ENCODE measurements at places on chromosomes 4 and X.

DNA sequence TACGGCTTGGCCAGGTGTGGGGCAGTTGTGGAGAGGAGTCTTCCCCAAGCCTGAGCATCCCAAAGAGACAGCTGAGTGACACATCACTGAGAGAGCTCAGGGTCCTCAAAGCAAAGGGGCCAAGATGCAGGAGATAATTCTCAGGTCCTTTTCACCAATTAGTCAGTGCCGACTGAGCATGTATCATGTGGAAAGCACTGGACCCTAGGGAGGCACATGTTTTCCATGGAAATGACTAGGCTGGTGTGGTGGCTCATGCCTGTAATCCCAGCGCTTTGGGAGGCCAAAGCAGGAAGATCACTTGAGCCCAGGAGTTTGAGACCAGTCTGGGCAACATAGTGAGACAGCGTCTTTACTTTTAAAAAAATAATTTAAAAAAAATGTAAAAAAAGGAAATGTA lies 67.3 kb upstream of the PRPS1 start:
- DNase-seq = no peak

DNA sequence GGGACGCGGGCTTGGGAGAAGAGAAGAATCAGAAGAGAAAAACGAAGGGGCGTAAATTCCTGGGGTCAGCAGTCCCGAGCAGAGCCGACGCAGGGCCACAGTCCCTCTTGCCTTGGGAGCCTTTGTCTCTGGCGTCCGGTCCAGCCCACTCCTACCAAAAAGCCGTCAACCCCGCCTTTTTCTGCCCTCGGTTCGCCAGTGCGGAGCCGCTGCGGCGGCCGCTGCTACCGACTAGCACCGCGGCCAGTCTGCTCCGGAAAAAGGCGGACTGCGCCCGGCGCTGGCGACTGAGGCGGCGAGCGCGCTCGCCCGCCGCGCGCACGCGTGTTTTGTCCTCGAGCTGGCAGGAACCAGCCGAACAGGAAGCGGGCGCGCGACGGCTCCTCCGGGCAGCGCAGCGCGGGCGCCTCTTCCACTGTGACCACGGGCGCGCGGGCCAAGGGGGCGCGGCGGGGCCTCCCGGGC lies 502 bp downstream of the HNRNPDL start:
- no peak for DNase-seq

- no peak for DNase-seq
Measured at GRCh38 chr4:11546391-11547175, 117.9 kb upstream of the HS3ST1 start.

- no peak for DNase-seq
Measured at GRCh38 chr4:165635951-165636350, 237.1 kb upstream of the TLL1 start.

GRCh38 chrX:13295841-13296240 lies 24.0 kb downstream of the ATXN3L start:
- no peak for DNase-seq

DNA sequence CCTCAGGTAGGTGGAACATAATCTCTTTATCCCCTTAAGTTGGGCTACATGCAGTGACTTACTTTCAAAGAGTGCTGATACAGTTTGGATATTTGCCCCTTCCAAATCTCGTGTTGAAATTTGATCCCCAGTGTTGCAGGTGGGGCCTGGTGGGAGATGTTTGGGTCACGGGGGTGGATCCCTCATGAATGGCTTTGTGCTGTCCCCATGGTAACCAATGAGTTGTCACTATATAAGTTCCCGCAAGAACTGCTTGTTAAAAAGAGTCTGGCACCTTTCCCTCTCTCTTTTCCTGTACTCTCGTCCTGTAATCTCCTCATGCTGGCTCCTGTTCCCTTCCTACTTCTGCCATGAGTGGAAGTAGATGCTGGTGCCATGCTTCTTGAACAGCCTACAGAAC lies 71.3 kb downstream of the GLRA3 start:
- no peak for DNase-seq

DNA sequence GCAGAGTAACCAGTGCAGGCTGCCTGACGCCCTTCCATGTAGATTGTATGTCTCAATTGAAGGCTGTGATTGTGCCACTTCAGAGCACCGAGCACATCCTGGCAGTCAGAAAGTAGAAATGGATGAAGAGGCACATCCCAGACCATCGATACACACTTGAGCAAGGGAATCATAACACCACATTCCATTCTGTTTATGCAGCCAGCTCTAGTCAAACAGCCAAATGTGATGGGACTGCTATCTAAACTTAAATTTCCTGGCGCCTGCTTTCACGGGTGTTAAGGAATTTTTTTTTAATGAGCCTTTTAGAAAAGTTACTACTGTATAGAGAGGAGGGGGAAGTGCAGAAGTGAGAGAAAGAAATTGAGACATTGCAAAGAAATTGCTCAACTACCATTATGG lies 84.4 kb downstream of the PPARGC1A start:
- DNase-seq = no peak

DNA sequence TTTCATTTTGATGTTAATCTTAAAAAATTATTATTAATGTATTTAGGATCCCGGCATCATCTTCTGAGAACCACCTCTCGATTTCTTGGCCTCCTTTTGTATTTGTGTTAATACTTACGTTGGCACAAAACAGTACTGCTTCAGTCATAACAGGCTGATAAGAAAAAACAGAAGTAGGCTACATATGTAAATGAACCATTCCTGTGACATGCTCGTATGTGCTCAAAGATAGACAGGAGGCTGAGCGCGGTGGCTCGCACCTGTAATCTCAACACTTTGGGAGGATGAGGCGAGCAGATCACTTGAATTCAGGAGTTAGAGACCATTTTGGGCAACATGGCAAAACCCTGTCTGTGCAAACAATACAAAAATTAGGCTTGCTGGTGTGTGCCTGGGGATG lies 109.4 kb upstream of the H2AZ1 start:
- no peak for DNase-seq

- no peak for DNase-seq
Measured at GRCh38 chrX:68895778-68896177, 67.0 kb downstream of the EFNB1 start.

DNA sequence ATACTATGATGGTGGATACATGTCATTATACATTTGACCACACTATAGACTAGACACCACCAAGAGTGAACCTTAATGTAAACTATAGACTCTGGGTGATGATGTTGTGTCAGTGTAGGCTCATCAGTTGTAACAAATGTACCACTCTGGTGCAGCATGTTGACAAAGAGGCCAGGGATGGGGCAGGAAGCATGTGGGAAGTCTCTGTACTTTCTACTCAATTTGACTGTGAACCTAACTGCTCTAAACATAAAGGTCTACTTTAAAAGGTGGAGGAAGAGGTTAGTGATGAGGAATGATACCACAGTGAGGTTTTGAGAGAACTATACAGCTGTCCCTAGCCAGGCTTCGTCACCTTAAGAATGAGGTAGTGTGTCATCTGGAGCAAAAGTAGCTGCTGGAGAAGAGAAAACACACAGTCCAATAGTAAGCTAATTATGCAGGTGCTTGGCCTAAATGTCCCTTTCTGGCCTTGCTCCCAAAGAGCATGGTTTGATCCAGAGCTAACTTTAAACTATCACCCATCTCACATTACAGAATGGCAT lies 38.4 kb downstream of the GRSF1 start:
- no peak for DNase-seq

DNA sequence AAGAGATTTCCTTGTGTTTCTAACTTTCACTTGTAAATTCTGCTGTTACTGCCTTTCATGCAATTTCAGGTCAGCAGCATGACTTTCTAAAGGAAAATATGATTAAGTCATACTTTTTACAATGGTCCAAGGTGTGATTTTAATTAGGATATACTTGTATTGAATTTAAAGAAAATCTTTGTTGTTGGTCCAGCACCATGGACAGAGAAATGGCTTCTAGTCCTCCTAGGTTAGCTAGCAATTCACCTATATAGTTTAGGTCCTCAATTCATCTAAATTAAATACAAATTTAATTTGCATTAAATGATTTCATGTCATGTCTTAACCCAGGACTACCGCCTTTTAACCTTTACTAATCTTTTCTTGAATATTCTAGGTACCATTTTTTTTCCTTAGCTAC lies 304.9 kb upstream of the RPS6KA3 start:
- DNase-seq = no peak

GRCh38 chrX:48468693-48469691 lies 1.1 kb downstream of the SLC38A5 start:
- peak; percentile 50 for DNase-seq

DNA sequence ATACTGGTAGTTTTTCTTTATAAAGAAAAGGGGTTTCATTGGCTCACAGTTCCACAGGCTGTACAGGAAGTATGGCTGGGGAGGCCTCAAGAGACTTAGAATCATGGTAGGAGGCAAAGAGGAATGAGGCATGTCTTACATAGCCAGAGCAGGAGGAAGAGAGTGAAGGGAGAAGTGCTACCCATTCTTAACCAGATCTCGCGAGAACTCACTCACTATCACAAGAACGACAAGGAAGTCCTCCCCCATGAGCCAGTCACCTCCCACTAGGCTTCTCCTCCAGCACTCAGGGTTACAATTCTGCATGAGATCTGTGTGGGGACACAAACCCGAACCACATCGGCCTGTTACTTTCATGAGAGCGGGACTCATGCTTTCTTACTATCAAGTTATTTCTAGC lies 240.5 kb downstream of the TENM3 start:
- DNase-seq = no peak

DNA sequence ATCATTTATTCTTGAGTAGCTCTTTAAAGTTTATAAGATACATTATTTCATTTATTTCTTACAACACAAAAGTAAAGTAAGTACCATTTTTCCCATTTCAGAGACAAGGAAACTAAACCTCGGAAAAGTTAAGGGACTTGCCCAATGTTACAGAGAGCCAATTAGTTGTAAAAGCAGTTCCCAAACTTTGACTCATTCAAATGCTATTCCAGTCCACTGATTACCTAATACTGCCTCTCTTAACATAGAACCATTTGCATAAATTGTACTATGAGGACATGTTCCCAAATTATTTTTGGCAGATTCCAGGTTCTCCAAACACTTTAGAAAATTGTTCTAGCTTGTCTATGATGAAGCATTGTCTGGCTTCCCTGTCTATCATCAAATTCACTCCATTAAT lies 45.6 kb upstream of the GRIA3 start:
- no peak for DNase-seq

DNA sequence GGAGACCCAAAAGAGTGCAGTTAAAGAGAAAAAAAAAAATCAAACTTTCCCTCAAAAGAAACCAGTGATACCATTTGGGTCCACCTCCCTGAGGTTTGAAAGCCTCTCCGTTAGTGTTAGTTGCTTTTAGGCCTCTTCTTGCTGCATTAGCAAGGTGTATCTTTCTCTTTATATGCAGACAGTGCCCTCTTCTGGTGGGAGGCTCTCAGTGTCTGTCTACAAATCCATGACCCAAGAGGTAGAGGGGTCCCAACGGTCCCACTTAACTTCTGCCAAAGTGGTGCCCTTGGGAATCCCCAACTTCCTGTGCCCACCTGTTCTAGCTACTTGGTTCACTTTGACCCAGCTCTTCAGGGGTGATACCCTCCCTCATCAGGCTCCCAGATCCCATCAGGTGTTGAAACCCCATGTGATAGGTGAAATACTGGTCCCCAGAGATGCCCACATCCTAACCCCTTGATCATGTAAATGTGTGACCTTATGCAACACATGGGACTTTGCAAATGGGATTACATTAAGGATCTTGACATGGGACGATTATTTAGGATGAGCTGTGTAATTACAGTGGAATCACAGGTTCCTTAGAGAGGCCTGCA lies 63.7 kb upstream of the CD99 start:
- DNase-seq = peak; percentile 34
